Bronchial epithelial cell (primary cell): ENCODE measurements at places on chromosomes 4 and X.
A peak's percentile ranks its signal among the peaks of the same experiment; 100 is the strongest.

DNA sequence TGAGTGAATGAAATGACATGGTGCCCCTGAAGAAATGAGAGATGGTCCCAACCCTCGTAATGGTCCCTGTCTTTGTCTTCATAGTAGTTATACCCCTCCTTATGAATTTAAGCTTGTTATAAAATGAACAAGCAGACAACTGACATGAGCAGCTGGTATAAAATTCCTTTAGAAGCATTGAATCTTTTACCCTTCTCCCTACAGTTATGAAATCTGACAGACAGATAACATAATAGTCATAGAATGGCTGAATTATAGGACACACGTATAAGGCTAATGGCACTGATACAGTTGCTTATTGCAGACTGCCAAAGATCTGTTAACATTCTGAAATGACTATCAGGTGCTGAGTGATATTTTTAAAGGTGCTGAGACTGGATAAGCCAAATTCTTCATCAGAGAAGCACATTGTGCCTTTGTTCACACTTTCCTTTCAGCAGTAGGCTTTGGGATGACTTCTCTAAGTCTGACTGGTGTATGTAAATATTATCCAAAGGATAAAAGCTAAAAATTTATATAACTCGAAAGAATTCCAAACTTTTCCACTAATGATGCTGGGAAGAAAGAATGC, 47.4 kb upstream of the PDGFC start:
- DNase-seq: no peak

- DNase-seq: no peak
Measured at GRCh38 chrX:73126240-73126639, 46.9 kb upstream of the PABPC1L2A start.

DNA sequence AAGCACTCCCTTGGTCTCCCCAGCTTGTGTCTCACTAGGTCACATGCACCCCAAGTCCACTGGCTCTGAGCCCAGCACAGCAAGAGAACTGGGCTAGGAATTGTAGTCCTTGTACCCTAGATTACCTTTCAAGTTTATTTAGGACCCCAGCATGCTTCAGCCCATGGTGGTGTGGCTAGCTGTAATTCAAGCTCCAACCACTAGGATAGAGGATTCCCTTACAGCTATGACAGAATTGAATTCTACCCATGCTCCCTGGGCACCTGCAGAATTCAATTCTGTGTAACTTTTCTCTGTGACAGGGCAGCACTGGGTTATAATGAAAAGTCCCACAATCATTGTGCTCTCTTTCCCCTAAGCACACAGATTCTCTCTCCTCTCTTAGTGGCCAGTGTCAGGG, 253.8 kb upstream of the DMD start:
- no peak for DNase-seq

DNA sequence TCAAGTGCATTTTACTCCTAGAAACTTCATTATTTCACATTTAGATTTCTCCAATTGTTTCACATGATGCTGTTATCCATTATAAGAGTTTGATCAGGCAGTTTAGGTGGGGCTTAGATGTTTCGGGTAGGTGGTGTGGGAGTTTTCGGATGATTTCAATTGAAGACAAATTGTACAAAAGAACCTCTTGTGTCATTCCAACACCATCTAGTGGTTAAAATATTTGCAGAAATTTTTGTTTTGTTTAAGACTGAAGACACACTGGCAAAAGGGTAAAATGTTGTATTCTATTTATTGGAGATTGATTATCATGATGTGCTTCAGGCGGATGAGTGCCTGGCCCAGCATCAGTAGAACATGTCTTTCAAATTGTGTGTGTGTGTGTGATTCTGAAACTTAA, 212.7 kb downstream of the SH3BGRL start:
- peak; percentile 0 for DNase-seq

GRCh38 chr4:163757219-163757618, 262.7 kb downstream of the TMA16 start:
- DNase-seq: no peak

- DNase-seq: peak; percentile 50
Measured at GRCh38 chr4:182555997-182556418, 312.8 kb downstream of the TENM3 start.

DNA sequence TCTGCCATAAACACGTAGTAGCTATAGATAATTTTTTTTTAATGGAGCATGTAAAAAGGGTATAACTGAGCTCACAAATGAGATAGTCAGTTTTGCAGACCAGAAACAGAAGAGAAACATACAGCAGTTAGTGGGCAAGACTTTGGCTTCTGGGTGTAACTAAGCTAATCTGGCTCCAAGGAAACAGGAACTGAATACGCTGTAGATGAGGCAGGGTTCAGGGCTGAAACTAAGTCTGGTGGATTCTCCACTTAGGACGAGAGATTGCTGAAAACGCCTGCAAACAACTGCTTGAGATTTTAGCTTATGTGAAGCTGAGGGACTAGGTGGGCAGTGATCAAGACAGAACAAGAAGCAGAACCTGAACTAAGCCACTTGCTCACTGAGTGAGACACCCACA, 91.7 kb downstream of the SMIM20 start:
- no peak for DNase-seq

- DNase-seq: no peak
Measured at GRCh38 chr4:56129431-56129861, 180.7 kb downstream of the CEP135 start.

DNA sequence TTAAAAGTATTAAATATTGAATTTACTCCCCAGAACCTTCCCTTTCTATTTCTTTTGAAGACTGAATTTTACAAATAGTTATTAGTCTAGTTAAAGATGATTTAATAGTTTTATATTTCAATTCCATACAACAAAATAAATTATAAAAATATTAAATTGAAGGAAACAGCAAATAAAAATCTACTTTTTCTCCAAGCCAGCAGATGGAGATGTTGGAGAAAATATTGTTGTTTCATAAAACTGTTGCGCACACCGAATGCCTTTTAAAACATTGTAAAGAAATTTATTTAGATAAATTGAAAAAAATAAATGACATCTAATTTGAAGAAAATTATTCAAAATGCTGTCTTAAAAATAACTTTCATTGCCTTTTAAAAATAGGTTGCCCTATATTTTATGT, 5.5 kb downstream of the GRIA2 start:
- DNase-seq: no peak

GRCh38 chrX:153871451-153871850, 14.5 kb downstream of the L1CAM start:
- DNase-seq: no peak

GRCh38 chrX:73577361-73577760, 14.4 kb downstream of the CHIC1 start:
- peak; percentile 89 for DNase-seq

DNA sequence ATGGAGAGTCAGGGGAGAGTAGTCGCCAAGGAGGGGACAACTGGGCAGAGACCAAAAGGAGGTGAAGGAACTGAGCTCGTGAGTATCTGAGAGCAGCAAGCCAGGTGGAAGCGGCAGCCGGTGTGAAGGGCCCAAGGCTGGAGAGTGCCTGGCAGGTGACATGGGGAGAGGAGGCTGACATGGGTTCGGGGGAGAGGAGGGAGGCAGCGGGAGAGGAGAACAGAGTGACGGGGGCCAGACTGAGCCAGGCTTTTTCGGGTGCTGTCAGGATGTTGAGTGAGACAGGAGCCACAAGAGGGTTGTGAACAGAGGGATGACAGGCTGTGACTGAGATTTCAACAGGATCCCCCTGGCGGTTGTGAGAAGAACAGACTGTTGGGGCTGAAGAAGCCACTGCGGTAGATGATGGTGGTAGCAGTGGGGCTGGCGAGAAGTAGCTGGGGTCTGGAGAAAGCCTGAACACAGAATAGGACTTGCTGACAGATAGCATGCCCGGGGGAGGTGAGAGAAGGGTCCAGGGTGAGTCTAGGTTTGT, 5.7 kb downstream of the ELK1 start:
- no peak for DNase-seq

- no peak for DNase-seq
Measured at GRCh38 chr4:174213731-174214100, 69.8 kb downstream of the FBXO8 start.

DNA sequence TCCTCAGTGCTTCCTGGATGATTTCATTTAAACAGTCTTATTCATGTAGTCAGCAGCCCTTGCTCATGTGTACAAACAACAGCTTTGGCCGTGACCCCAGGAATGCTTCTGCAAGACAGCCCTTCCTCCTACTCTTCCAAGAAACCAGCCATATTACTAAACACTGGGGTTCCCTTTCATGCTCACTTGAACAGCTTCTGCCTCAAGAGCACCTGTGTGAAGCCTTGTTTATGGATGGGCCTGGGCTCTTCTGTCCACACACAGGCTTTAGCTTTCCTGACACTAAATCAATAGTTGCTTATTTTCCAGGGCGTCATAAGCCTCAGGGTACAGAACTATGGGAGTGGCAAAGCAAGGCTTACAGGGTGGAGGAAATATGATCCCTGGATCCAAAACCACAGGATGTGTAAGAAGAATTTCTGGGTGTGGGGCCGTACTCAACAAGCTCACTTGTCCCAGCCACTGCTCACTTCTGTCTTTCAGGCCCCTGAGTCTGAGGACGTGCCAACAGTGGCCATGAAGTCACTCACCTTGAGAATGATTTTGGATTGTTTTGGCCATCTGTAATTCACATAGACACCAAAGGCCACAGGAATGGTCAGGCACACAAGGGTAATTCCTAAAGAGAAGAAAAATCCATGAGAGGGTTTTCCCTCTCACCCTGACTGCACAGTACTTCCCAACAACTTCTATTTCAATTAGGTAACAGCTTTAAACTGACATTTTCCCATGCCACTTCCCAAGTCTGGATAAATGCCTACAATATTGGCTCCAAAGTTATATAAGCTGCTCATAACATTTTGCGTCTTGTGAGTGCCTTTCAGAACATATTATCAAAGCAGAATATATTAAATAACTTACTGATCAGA, 17.7 kb downstream of the SLC10A6 start:
- peak; percentile 100 for DNase-seq

DNA sequence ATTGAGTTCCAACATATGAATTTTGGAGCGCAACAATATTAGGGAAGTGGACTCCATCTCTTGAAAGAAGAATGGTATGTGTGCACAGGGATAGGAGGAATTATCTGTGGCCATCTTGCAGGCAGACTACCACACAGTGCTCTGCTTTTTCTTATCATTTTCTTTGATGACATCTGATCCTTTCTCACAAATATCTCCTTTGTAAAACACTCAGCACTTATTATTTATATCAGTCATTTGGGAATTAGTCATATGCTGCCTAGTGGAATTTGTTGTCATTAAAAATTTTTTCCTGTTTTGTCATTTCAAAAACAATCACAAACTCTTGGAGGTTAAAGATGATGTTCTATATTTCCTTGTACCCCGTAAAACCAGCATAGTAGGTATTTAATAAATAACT, 444.3 kb upstream of the ATOH1 start:
- DNase-seq: no peak

DNA sequence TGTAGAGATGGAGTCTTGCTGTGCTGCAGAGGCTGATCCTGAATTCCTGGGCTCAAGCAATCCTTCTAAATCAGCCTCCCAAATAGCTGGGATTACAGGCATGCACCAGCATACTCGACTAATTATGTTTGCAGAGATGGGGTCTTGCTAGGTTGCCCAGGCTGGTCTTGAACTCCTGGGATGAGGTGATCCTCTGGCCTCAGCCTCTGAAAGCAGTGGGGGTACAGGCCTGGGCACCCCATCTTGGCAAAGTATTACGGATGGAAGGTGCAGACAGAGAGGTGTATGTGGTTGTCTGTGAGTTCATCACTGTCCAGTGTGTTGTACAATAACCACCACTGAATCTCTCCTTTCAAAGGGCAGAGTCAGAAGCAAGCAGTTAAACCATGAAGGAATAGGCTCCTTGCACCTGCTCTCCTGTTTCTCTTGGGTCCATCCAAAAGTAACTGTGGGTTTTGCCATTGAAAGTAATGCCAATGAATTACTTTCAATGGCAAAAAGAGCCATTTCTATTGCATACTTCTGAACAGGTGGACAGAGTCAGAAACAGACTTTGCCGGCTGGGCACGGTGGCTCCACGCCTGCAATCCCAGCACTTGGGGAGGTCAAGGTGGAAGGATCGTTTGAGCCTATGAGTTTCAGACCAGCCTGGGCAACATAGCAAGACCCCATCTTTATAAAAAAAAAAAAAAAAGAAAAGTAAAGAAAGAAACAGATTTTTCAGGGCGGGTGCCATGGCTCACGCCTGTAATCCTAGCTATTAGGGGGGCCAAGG, 7.0 kb upstream of the AKAP17A start:
- DNase-seq: no peak

DNA sequence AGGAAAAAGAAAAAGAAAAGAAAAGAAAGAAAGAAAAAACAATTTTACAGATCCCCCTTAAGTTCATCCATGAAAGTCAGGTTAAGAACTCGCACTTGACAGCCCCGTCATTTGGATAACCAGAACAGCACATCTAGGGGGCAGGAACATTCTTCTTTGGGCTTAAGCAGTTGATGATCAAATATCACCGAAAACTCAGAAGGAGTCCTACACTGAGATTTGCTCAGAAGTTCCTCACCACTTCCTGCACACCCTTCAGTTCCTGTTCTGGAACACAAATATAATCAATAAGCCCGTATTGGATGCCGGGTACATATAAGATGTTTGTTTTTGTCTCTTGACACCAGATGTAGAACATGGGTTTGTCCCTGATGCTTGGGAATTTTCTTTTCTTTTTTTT, 14.7 kb downstream of the NLGN3 start:
- DNase-seq: no peak

- no peak for DNase-seq
Measured at GRCh38 chr4:57314636-57315035, 204.5 kb upstream of the IGFBP7 start.

DNA sequence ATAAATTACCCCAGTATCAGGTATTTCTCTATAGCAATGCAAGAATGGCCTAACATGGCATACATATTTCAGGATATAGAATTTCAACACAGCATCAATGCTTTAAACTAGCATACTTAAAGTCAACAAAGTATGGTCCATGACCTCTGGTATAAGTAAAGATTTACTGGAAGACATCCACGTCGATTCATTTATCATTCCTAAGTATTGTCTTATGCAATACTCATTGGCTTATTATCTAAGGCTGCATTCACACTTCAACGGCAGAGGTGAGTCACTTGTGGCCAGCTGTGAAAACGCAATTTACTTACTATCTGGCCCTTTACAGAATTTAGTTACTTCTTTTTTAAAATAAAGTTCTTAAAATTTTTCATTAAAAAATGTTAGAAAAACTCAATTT, 42.6 kb downstream of the ADGRA3 start:
- peak; percentile 93 for DNase-seq

DNA sequence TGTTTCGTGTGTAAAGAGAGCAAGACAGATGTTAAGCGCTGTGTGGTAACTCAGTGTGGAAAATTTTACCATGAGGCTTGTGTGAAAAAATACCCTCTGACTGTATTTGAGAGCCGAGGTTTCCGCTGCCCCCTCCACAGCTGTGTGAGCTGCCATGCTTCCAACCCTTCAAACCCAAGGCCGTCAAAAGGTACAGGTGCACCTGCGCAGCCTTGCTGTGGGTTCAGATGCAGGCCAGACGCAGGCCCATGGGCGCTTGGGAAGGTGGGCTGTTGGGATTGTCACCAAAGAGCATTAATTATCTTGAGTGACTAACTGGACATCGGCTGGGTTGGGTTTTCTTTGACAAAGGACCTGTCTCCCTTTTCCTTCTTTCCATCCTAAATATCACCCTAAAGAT, 55.4 kb downstream of the NELFA start:
- no peak for DNase-seq
